ENCODE measurements at places on chromosomes 3 and 15.
A peak's percentile ranks its signal among the peaks of the same experiment; 100 is the strongest.

GRCh38 chr3:193737191-193737751 lies 144.3 kb downstream of the OPA1 start:
- no peak for DNase-seq

- DNase-seq, result peak; percentile 40
These were observed 2.9 kb downstream of the DIPK2A start for GRCh38 chr3:143974271-143975238.

DNA sequence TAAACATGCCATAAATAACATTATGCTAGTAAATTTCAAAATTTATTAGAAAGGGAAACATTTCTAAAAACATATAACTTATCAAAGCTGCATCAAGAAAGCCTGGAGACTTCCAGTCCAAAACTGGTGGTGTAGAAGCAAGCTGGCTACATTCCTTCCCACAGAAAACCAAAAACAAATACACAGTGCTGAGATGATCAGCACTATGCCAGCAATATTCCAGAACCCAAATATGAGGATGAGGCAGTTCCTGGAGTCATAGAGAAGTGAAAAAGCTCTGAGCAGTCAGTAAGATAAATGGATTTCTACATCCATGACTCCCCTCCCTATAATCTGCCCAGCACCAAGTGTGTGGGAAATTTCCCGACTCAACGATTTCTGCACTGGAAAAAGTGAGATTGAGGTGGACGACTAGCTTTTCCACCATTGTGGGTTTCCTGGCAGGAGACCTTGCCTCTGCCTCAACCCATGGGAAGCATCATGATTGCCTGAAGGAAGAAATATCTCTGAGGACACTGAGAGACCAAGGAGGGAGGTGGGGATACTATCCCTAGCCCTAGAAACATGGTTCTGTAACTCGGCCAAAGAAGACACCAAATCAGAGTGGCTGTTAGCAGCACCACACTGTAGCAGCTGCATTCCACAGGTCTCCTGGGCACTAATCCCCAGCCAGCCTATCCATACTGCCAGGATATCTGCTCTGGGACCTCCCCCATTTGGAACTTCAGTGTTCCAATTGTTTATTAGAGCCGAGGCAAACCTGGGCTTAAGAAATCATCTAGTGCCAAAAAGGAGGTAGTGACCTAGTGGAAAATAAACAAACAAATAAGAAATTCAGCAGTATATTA lies 11.8 kb upstream of the CLN6 start:
- DNase-seq, result no peak

DNA sequence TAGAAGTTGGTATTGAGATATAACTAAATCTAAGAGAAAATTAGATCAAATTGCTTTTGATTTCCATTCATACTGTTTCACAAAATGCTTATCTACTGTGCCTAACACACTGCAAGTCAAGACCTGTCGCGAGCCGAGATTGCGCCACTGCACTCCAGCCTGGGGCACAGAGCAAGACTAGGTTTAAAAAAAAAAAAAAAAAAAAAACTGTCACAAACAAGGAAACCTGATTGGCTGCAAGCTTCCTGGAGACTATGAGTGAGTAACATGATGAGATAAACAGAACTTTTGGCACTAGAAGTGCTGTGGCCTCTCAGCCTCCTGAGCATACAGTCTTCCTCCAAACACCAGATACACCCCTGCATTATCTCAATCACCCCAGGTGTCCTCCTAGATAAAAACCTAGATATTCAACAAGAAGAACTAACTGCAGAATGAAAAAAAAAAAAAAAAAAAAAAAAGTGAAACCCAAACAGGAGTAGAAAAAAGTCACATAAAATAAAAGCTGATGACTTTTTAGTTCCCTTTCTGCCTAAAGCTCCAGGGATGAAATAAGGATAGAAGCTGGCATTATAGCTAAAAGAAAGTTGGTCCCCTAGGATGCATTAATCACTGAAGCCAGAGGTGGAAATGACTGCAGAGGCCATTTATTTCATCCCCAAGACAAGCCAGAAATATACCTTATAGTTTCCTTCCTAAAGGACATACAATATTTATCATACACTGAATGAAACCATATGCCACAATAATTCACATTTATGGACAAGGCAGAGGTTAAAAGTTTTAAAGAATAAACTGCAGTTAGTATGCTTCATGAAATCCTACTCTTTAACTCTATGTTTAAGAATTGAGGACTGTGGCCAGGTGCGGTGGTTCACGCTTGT lies 82.4 kb downstream of the P3H2 start:
- DNase-seq, result peak; percentile 88

DNA sequence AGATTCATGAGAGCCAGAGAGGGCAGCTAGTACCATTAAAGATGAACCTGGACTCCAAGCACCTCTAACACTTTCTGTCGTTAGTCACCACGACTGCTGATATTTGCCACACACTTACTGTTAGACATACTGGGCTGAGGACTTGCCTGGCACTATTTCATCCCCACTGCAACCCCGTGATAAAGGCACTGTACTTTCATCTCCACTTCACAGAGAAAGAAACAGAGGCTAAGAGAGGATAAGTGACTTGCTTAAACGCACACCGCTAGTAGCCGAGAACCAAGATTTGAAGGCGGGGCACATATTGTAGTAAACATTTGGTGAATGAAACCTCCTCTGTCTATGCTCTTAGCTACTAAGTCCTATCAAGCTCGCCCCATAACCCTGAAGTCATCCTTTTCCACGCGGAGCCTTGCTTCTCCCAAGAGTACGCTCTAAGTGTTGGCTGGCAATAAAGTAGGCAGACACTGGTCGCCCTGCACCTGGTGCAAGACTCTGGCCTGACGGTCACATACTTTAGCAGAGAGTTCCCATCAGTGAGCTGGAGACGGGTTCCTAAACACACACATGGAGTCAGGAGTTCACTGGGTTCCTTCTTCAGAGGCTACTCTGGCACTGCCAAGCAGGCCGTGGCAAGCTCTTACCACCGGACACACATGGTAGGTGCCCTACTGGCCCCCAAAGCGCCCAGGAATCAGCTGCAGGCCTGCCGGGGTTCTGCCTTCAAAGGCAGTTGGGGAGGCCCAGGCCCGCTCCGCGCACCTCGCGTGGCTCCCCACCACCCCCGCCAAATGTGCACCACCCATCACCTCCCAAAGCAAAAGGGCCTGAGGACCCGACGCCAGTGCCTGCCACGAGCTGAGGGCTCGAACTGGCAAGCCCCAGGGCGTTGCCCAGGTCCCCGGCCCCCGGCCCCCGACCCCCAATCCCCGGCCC lies 951 bp downstream of the POMGNT2 start:
- DNase-seq, result no peak

- no peak for DNase-seq
These were observed 110.8 kb upstream of the NDN start for GRCh38 chr15:23797747-23798446.

GRCh38 chr15:62684123-62684808 lies 358.3 kb upstream of the TPM1 start:
- DNase-seq, result no peak

- no peak for DNase-seq
These were observed 627.1 kb upstream of the CCDC54 start for GRCh38 chr3:106750092-106750491.

- DNase-seq, result no peak
These were observed 121.7 kb upstream of the TLE3 start for GRCh38 chr15:70219256-70219895.

GRCh38 chr15:70195587-70196305 lies 98.0 kb upstream of the TLE3 start:
- peak; percentile 95 for DNase-seq

GRCh38 chr3:49805367-49805782 lies 2.3 kb downstream of the INKA1 start:
- no peak for DNase-seq

DNA sequence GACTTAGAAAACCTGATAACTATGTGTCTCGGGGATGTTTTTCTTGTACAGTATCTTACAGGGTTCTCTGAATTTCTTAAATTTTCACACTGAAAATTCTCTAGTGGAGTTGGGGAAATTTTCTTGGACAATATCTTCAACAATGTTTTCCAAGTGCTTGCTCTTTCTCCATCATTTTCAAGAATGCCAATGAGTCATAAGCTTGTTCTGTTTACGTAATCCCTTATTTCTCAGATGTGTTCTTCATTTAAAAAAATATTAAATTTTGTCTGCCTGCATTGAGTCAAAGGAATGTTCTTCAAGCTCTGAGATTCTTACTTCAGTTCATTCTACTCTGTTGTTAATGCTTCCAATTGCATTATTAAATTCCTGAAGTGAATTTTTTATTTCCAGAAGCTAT lies 21.9 kb upstream of the PLSCR2 start:
- peak; percentile 76 for DNase-seq

- DNase-seq, result no peak
These were observed 16.8 kb downstream of the NEO1 start for GRCh38 chr15:73069109-73069508.

- DNase-seq, result peak; percentile 33
These were observed 99.6 kb downstream of the MITF start for GRCh38 chr3:69838696-69839515.

DNA sequence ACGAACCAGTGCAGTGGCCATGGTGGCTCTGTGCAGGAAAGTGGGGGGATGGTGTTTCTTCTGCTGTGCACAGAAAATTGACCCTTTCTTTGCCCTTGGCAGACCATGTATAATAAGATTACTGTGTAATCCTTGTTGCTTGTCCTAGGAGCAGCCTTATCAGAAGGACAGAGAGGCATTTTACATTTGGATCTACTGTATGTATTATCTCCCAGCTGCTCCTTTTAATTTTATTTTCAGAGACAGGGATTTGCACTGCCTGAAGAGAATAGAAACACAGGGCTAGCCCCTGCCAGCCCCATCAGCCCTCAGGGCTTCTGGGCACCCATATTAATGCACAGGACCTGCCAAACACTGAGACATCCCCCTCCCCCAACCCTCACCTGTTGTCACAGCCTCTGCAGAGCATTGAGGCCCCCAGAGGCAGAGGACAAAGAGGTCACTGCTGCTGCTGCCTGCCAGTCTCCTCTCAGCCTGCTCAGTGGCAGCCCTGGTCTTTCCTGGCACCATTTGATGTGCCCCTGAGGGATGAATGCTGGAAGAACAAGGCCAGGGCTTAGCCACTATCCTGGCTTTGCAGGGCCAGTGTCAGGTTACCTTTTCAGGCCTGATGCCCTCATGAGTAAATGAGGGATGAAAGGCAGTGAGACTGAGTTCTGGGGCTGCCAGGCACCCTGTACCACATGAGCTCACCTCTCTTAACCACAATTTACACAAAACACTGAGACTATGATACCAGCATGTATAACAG lies 533.4 kb downstream of the NTRK3 start:
- DNase-seq, result peak; percentile 9

DNA sequence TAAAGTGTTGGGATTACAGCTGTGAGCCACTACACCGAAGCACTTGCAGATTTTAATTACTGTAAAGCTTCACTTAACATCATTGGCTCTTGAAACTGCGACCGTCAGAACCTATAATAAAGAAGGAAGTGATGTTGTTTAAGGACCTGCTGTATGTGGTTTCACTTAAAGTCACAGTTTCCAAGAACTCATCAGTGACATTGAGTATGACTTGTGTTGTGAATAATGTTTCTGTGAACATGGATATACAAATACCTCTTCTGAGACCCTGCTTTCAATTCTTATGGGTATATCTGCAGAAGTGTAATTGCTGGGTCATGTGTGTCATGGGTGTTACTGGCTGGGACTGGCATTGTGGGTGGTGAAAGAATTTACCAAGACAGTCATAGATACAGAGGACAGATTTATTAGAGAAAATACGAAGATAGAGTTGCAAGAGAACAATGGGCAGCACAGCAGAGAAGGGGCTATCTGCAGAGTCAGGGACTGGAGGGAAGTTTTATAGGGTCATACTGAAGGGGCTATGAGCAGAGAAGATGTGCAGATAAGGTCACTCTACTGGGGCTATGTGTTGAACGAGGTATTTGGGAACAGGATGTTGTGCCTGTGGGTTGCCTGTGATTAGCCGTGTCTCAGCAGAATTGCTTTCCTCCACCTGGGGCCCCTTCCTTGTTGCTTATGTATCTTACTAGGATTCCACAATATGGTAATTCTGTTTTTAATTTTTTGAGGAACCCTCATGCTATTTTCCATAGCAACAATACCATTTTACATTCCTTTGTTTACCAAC lies 4.5 kb downstream of the NDUFB5 start:
- DNase-seq, result no peak

- no peak for DNase-seq
These were observed 111.5 kb upstream of the SLCO3A1 start for GRCh38 chr15:91741986-91742385.

GRCh38 chr3:88059380-88060170 lies 520 bp downstream of the ZNF654 start:
- no peak for DNase-seq

- no peak for DNase-seq
These were observed 31.2 kb downstream of the RAB11A start for GRCh38 chr15:65900488-65900887.

- DNase-seq, result no peak
These were observed 18.2 kb downstream of the TSC22D2 start for GRCh38 chr3:150426292-150426691.

- peak; percentile 80 for DNase-seq
These were observed 233.5 kb upstream of the WNT5A start for GRCh38 chr3:55720614-55721013.

DNA sequence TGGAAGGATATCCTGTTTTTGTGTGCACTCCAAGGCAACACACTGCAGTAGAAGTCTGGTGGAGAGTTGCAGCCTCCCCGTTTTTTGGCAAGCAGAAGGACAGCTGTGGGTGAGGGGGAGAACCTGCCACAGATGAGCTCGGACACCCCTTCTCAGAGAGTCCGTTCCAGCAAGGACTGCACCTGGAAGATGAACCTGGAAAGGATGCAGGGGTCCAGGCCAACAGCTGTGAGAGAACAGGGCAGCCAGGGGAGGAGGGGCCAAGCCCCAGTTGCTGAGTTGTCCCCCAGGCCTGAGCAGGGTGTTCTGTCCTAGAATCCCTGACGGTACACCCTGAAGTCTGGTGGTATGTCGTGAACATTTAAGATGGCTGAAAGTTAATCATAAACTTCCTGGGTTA lies 30.2 kb downstream of the ZXDC start:
- DNase-seq, result no peak

DNA sequence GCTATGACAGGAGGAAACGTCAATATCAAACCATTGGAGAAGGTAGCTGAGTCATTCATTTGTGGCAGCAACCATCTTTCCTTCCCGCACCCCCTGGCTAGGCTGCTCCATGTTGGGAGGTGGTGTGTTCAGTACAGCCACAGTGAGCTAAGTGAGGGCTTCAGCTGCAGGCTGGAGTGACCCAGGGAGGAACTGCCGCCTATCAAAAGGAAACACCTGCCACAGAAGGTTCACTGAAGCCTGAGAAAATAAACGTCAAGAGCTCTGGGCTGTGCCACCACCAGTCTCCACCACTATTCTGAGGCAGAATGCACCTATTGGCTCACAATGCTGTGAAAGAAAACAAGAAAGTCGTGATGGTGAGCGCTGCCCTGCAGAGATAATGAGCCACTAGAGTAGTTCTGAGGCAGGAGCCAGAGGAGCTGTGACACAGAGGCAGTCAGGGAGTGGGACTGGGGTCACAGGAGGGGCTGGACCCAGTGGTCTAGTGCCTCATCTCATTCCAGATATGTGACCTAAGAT lies 34.8 kb upstream of the CD47 start:
- DNase-seq, result no peak
